Bone marrow (tissue), 2 donors: ENCODE measurements at places on chromosomes 5 and 9.
A peak's percentile ranks its signal among the peaks of the same experiment; 100 is the strongest.

DNA sequence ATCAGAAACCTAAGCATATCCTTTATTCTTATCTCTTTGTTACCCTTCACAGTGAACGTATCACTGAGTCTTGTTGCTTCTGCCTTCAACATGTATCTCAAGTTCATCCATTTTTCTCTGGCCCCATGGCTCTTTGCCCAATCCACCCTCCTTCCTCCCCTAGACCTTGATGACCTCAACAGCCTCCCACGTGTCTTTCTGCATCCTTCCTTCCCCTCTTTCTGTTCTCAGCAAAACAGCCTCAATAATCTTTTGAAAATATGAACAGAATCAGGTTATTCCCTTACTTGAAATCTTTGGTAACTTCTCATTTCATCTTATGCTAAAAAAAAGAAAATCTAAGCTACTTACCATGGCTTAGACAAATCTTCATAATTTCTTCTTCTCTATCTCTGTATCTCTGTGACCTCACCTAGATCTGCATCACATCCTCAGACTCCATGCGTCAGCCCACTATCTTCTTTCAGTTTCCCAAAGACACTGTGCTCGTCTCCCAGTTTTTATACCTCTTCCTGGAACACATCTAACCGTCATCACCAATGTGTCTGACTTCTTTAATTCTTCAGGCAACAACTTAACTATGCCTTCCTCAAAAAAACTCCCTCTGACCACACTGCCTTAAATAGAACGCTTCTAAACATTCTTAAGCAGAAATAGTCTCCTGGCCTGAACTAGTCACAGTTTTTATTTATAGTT, 208.0 kb downstream of the PARP8 start:
- DNase-seq = peak; percentile 66

- no peak for DNase-seq
These were observed 4.9 kb downstream of the SUSD1 start for GRCh38 chr9:112170235-112170634.

- DNase-seq = no peak
These were observed 831 bp downstream of the INPP5E start for GRCh38 chr9:136438548-136439480.

GRCh38 chr9:22148876-22149637, 140.0 kb upstream of the CDKN2B start:
- no peak for DNase-seq

DNA sequence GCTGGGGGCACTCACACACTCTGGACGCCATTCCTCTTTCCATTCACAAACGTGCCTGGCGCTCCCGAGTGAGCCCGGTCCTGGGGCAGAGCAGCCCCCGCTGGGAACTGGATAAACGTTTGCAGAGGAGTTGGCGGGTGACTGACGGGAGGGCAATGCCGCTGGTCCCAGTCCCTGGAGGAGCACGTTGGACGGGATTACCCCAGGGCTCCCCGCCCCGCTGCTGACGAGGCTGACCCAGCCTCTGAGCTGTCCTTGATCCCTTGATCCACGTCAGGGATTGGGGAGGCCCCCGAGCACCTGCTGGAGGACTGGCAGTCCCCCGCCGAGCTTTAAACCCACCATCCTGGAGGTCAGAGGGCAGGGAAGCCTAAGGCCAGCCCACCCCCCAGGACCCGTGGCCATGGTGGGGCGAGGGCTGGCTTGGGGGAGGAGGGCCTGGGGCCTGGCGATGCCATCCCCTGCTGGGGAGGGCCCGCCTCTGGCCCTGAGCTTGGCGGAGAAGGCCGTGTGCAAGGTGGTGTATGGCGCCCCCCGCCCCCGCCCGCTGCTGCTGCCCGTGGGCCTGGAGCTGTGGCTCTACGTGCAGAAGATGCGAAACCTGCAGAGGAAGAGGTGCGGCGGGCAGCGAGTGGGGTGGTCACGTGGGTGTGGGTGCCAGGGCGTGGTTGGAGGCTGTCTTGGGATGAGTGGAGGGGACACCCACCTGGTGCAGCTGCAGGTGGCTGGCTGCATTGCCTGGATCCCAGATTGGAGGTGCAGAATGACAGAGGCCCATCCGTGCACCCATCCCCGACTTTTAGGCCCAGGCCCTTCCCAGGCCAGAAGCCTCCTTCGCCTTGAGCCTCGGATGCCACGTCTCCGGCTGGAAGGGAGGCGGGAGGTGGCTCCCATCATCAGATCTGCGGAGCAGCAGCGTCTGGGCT, 4.5 kb downstream of the GPSM1 start:
- no peak for DNase-seq

- DNase-seq = no peak
These were observed 22.3 kb downstream of the LEAP2 start for GRCh38 chr5:132895719-132896305.

- peak; percentile 45 for DNase-seq
These were observed 131.6 kb upstream of the NIPBL start for GRCh38 chr5:36744773-36745589.
